Activated CD4-positive, alpha-beta T cell treated with anti-CD3 and anti-CD28 coated beads, Interleukin-2, amount 50 U/mL, for 4 hours (primary cell): ENCODE measurements at places on chromosomes 3 and 15.

GRCh38 chr3:174083706-174084105, 686.2 kb downstream of the NLGN1 start:
- DNase-seq, result no peak

DNA sequence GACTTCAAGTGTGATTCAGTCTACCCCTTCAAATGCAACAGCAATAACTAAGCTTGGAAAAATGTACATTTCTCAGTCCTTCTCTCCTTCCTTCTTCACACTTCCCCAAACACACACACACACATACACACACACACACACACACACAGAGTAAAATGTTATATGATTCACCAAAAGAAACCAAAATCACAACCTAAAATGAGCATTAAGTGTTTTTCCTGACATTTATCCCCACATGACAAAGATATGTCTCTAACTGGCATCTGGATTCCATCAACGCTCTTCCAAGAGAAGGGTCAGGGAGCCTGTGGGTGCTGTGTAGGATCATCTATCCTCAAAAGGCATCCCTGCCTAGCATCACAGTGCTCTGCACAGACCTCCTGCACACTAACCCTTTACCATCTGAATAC, 21.0 kb downstream of the PDZRN3 start:
- no peak for DNase-seq

DNA sequence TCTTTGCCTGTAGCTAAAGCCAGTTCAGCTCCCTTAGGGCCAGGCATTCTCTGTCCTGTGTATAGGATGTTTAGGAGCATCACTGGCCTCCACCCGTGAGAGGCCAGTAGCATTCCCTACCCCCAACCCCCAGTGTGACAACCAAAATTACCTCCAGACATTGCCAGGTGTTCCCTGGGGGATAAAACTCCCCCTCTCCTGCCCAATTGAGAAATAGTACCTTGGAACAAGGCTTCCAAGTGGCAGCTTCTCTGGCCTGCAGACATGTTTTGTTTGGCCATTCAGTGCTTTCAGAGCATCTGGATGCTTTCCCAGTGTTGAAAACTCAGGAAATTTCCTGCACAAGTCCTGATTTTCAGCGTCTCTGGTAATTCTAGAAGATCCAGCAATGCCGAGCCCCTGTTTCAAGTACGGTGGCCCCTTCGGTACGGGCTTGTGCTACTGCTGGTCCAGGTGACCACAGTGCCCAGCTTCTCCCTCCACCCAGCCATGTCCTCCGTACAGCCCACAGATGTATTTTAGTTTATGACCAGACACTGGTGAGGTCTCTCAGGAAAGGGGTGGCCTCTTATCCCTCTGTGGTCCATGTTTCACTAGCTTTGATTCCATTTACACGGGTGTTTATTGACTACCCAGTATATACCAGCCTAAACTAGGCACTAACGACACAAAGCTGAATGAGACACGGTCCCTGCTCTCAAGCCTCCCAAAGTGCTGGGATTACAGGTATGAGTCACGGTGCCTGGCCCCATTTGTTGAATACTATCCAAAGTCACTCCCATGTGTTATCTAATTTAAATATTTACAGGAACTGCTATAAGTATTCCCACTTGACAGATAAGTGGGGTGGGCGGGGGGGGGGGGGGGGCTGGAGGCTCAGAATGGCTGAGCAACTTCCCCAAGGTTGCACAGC, 125.4 kb upstream of the RAD18 start:
- no peak for DNase-seq

- no peak for DNase-seq
These were observed 179.2 kb downstream of the ATP10A start for GRCh38 chr15:25683911-25684310.

DNA sequence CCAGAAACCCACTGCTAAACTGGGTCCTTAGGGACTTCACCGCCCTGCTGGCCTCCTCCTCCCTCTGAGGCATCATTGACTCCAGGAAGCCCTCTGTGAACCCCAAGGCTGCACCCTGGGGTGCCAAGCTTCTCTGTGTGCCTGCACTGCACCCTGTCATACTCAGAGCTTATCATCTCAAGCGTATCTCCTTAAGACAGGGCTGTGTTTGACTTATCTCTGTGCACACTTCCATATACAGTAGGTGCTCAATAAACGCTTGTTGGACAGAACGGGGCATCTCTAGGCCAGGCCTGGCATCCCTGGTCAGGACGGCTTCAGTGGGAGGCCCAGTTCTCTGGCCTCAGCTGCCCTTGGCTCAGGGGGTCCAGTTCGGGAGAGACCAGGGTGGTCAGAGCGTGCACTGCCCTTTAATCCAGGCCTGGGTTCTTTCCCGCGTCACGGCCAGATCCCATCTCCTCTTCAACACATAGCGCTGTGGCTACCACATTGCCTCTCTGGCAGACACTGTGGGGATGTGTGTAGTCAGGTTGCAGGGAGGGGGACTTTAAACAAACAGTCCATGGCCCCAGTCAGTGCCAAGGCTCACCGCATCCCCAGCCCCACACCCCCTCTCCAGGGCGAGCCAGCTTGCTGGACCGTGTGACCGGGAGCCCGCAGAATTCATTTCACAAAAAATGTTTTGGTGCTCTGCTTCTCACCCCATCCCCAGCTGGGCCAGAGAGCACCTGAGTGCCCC, 33.4 kb downstream of the MAGEF1 start:
- DNase-seq, result no peak

DNA sequence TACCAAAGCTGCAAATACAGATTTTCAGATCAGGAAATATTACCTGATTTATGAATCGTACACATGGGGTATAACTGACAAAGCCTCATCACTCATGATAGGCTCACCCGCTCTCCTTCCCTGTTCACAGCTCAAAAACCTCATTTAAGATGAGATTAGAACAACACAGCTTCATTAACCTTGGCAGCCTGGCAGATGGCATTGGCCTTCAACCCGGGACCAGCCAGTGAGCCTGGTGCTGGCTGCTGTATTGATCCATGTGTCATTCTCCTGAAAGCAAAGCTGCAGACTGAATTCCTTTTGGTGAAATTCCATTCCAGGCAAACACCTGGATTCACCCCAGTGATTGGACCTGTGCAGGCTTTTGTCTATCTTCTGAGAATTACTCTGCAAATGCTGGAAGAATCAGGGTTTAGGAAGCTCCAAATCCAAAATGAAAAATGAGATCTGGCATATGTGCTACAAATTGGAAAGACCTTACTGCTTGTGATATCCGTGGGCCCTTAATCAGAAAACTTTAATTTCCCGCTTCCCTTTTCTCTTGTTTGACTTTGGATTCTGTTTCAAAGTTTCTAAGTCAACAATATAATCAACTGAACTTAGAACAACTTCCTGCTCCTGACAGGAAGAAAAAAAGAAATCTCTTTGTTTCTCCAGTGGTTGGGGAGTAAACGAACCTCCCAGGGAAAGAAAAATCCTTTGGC, 189.1 kb upstream of the KBTBD8 start:
- no peak for DNase-seq

- no peak for DNase-seq
These were observed 124.6 kb downstream of the FOXP1 start for GRCh38 chr3:71458895-71459294.

DNA sequence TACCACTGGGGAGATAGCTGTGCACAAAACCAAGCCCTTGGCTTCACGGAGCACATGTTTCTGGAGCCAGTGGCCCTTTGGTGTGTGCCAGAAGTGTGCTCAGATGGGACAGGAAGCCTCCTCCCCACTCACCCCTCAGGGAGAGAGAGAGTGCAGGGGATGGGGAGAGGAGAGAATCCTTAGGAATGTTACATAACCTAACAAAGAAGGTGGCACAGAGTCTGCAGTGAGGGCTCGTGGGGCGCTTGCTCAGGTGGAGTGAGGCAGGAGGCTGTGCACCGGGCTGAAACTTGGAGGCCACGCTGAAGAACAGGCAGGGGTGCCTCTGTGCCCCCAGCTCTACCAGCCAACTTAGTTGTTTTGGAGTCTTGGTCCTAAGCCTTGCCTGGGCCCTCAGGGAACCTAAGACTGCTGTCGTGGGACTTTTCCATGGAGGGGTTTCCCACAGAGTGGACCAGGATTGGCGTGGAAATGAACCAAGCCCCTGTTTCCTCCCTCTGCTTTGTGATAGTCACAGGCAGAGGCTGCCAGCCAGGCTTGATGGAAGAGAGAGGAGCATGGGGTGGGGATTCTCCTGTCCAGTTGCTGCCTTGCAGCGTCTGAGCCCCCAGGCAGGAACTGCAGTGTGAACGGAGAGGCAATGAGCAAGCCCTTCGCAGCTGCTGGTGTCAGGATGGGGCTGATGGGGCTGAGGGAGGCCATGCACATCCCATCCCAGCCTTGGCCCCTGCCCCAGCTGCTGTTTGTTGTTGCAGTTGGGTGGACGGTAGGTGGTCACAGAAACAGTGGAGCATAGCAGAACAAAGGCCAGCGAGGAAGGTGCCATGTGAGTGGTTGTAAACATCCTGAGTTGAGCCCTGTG, 32.7 kb downstream of the PDIA5 start:
- DNase-seq, result no peak

- DNase-seq, result no peak
These were observed 1.0 kb upstream of the ZNF620 start for GRCh38 chr3:40504636-40505430.

DNA sequence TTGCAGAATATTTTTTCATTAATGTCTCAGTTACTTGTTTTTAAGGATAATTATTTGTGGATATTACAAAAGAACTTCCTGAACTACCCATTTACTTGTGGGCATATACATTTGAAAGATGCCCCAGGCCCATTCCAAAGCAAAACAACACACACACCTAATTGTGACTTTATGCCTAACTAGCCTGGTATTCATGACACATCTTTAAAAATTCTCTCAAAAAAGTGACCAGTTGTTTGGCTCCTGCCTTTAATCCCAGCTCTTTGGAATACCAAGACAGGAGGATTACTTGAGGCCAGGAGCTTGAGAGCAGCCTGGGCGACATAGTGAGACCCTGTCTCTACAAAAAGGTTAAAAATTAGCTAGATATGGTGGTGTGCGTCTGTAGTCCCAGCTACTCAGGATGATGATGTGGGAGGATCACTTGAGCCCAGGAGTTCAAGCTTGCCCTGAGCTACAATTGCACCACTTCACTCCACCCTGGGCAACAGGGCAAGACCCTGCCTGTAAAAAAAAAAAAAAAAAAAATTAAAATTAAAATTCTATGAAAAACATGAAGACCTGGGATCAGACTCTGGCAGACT, 51.7 kb upstream of the SLC4A7 start:
- no peak for DNase-seq

DNA sequence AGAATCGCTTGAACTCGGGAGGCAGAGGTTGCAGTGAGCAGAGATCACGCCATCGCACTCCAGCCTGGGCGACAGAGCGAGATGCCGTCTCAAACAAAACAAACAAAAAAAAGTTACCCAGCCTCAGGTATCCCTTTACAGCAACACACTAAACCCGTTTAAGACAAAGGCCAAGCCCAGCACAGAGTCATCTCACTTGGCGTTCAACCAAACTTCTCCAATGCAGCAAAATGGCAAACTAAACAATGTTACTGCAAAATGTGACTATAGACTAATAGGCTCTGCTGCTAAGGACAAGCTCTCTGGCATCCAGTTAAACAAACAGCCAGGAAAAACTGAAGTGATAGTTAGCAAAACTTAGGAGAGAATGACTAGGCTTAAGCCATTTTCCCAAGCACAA, 6.4 kb upstream of the FAM219B start:
- no peak for DNase-seq

- DNase-seq, result no peak
These were observed 9.2 kb upstream of the PDZRN3 start for GRCh38 chr3:73633916-73634344.
